C1 segment of cervical spinal cord (tissue), 14 donors: ENCODE measurements at places on chromosomes 1 and 21.

DNA sequence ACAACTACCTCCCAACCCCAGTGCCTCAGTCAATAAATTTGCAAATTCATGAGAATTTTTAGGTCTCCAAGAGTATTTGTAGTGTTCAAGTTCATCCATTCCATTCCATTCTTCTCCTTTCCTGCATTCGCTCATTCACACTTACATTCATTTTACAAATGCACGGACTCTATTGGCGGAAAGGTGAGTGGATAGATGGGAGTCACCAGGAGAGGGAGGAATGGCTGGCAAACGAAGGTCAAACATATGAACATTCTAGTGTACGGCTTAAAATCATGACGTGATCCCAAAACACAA, 2.5 kb downstream of the LORICRIN start:
- DNase-seq = no peak

GRCh38 chr1:19361611-19362147, 49.6 kb downstream of the SLC66A1 start:
- DNase-seq = no peak

- DNase-seq = no peak
Observed at GRCh38 chr1:32100807-32101708, 6.8 kb upstream of the KPNA6 start.

DNA sequence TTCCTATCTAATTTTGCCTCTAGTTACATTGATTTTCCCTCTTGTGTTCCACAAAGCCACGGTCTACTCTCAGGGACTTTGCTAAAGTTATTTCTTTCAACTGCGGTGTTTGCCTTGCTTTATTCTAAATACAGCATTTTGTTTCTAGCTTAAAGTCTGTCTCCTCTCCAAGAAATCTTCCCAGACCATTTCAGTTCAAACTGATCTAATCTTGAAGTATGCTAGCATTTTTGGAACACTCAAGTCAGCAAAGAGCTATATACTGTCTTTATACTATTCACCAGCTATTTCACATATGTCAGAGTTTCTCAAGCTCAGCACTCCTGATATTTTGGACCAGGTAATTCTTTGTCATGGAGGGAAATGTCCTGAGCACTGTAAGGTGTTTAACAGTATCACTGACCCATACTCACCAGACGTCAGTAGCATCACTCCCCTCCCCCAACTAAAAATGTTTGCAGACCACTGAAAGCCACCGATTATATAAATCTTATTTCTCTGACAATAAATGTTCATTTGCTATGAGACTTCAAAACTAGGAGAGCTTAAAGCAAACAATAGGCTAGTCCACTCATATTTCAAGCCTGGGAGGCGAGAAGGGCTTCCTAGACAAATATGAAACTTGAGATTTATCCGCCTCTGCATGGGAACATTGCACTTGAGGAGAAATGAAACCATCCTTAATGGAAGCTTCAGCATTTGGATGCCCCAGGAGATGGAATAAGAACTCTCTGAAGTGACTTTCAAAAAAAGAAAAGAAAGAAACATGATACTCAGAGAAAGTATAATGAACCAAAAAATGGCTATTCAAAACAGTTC, 81.1 kb downstream of the KIAA0319L start:
- no peak for DNase-seq

DNA sequence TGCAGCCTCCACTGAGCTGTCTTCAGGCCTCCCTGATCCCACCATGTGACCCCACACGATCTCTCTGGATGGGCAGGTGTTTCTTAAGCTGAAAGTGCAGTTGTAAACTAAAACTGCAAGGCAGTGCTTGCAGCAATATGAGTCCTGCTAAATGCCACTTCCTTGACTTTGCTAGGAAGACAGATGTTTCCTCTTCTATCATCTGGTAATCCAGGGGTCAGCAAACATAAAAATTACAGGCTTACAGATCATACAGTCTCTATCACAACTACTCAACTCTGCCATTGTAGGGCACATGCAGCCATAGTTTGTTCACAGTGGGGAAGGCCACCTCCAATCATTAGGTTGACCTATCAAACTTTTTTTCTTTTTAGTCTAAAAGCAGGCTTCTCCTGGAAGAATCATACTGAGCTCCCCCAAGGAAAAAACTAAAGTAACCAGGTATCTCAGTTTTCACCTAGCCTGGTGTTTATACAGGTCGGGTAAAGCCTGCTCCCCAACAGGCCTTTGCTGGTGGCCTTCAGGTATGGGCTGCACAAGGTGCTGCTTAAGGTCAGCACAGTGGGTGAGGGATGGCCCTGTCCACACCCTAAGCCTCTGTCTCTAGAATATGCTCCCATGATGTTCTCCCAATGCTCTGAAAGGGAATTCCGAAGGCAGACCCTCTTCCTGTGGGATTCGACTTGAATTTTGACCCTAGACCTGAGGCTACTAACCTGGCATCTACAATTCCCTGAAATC, 10.8 kb downstream of the ABCA4 start:
- no peak for DNase-seq

GRCh38 chr1:41329662-41330587, 31.3 kb upstream of the FOXO6 start:
- DNase-seq = no peak

DNA sequence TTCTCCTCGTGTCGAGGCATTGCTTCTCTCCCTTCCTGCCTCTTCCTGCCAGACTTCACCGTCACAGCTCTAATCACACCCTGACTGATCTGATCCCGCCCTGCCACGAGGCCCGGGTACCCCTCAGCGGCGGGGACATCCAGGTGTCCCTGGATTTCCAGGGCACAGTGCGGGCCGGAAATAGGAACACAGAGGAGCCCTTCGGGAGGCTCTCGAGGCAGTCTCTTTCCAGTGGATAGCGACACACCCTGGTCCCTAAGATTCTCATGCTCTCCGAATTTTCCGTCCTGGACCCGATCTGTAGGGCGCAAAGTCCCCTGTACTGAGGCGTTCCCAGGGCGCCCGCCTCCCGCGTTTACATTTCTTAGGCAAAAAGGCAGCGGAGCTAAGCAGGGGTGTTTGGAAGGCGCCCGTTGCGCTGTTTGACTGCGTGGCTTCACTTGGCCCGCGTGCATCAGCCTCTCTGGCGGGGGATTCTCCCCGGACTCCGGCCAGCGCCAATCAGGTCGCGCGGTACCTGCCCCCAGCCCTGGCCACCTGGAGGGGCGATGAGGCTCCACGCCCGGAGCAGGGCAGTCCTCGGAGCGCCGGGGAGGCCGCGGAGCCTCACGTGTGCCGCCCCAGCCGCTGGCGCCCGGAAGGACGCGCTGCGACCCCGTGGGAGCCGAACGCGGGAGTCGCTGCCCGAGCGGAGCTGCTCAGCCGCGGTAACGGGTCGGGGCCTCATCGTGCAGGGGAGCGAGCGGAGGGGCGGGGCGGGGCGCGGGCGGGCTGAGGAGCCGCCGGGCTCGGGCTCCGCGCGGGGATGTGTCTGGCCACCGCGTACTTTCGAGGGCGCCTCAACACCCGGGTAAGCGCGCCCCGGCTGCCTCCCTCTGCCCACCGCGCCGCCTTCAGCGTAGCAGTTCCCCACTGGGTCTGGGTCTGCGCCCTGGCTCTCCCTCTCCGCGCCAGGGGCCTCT, at the start of gene FAM163A:
Gene FAM163A (plus strand): TSS at position 575 of the 962 bp plus-strand sequence. CDS start 69,807 bp downstream, outside the sequence.
- DNase-seq = no peak

- no peak for DNase-seq
Observed at GRCh38 chr21:43597540-43598250, 61.6 kb downstream of the HSF2BP start.

DNA sequence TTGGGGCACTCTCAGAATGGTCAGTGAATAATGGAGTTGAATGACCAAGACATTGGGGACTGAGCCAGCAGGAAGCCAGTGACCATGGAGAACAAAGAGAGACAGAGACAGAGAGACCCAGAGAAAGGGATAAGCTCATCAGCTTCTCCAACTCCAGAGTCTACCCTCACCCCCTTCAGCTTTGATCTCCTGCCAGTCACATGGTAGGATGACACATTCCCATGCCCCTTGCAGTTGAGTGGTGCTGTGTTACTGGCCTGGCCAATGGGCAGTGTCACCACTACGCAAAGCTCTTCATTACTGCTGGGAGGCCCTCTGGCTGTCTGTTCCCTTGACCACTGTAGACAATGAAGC, 643.5 kb downstream of the AJAP1 start:
- no peak for DNase-seq

DNA sequence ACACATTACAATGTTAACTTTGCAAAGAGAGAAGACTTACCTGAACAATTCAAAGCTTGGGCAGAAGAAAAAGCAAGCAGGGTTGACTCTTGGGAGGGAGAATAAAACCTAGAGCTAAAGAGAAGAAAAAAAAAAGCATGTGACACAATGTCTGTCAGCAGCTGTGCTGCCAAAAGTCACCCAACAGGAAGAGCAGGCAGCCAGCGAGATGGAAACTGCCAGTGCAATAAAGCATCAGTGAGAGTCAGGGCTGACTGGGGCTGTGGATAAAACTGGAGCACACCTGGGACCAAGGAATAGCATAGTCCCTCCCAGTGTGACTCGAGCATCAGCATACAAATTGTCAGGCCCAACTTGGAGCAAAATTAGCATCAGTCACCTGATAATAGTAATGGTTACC, 65.0 kb upstream of the SLC22A15 start:
- DNase-seq = no peak

- no peak for DNase-seq
Observed at GRCh38 chr1:222054416-222054815, 312.5 kb upstream of the DUSP10 start.

DNA sequence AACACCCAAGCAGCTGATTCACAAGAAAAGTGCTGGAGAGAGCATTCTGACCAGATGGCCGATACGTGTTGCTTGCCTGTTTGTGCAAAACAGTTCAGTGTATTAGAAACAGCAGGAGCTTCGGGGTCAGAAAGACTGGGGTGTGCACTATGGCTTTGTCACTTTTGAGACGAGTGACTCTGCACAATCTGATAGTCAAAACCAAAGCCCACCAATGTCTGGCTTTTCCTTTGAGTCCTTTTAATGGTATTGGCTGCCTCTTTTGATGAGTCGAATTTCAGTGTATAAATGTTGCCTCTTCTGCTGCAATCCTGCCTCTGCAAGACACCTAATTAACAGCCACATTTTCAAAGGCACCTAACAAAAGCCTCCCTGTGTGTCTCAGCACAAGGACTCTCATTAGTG, 444.6 kb downstream of the AJAP1 start:
- no peak for DNase-seq

GRCh38 chr1:242535986-242536385, 11.5 kb upstream of the PLD5 start:
- no peak for DNase-seq

- no peak for DNase-seq
Observed at GRCh38 chr1:182568647-182569284, 20.3 kb downstream of the RNASEL start.

GRCh38 chr1:216186816-216187215, 236.4 kb downstream of the USH2A start:
- DNase-seq = no peak

DNA sequence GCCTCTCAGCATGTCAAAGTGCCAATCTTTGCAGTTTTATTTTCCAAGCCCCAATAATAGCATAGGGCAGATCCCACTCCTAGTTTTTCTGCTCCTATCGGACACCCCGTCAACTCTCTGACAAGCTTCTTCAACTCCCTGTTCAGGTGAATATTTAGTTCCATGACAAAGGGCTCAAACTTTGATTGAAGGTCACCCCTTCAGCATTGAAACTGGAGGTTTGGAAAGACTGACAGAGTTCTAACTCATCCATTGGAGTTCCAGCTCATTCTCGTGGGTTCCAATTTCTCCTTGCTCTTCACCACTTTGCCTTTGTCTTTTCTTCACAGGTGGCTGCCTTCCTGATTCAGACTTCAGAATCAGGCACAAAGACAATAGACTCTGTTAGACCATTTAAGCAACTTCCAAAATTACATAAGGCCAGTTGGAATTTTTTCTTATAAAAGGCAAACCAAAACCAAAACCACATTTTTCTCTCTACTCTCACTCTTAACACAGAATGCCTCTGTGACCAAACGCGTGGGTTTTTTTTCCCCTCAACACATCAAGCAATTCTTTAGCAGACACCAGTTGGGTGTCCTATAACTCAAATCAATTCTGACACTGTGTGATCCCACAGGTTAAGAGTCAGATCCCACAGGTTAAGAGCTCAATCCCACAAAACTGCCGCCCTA, 169.3 kb upstream of the USP25 start:
- DNase-seq = no peak

- DNase-seq = no peak
Observed at GRCh38 chr21:42465008-42465802, 30.8 kb downstream of the RSPH1 start.

GRCh38 chr1:218368686-218369085, 23.6 kb downstream of the TGFB2 start:
- DNase-seq = no peak

DNA sequence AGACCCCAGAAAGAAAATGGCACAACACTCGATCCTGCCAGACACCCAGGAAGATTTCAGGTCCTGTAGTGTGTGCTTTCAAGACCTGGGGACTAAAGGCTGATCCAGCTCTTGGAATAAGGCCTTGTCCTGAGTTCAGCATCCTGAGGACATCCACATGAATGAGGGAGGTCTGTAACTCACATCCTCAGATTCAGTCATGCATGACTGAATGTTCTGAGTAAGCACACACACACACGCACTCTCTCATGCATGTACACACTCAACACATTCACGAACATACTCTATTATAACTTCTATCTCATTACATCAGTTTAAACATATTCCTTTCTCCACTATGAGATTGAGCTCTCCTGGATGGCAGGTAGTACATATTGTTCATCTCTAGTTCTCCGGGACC, 273.4 kb upstream of the BEND5 start:
- DNase-seq = no peak

DNA sequence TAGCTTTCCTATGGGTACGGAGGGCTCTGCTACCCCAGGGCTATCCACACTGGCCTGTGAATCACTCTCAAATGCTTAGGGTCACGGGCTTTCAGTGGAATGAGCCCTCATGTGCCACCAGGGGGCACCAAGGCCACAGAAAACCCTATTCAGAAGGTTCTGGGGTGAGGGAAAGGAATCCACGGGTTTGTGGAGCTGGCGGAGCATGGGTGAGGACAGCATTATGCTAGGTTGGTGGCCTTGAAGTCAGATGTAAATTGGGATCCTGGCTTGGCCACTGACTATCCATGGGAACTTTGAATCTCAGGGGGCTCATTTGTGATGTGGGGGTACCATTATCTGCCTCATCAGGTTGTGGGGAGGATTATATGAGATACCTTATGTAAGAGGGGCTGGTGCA, 5.1 kb upstream of the LAMTOR5 start:
- no peak for DNase-seq

- no peak for DNase-seq
Observed at GRCh38 chr1:228077565-228078330, 4.8 kb upstream of the ARF1 start.

DNA sequence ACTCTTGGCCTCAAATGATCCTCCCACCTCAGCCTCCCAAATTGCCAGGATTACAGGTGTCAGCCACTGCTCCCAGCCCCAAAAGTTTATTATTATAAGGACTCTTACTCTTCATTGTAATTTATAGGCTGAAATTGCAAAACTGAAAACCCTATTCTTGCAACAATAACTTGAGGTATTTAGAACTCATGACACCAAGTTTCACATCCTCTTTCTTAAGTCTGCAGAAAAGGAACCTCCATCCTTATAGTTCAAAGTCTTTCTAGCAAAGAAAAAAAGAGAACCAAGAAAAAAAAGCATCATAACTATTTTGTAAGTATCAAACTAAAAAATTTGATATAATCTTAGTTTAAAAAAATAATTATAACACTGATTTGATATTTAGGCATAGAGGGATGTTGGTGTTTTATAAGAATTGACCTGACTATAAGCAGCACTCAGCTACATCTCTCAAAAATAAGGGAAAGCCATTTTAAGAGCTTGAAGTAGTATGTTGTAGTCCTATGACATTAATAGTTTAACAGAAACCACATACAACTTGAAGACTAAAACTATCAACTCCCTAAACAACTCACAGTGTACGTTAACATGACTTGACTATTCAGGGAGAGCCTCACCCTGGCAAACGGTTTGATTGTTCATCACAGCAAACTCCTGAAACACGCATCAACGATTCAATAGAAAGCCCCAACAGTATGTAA, 122.4 kb downstream of the AKT3 start:
- no peak for DNase-seq
